Stimulated activated CD4-positive, alpha-beta T cell treated with anti-CD3 and anti-CD28 coated beads, Interleukin-12 subunit alpha, Interleukin-12 subunit beta, amount 100 ng/mL, for 48 hours (primary cell): ENCODE measurements at places on chromosomes 13 and 19.

DNA sequence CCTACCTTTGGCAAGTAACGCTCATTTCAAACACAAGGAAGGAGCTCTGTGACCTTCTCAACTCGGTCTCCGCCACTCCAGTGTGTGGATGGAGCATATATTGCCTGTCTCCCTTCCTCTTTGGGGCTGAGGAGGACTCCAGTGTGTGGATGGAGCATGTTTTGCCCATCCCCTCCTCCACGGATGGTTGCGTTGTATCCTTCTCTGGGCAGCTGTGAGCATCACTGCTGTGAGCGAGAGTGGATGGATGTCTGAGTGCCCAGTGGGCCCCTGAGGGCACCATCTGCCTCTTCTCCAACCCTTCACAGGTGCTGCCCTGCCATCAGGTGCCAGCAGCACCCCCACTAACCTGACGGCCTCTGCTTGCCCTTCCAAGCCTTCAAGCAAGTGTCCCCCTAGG lies 186.2 kb downstream of the TEX29 start:
- no peak for DNase-seq

DNA sequence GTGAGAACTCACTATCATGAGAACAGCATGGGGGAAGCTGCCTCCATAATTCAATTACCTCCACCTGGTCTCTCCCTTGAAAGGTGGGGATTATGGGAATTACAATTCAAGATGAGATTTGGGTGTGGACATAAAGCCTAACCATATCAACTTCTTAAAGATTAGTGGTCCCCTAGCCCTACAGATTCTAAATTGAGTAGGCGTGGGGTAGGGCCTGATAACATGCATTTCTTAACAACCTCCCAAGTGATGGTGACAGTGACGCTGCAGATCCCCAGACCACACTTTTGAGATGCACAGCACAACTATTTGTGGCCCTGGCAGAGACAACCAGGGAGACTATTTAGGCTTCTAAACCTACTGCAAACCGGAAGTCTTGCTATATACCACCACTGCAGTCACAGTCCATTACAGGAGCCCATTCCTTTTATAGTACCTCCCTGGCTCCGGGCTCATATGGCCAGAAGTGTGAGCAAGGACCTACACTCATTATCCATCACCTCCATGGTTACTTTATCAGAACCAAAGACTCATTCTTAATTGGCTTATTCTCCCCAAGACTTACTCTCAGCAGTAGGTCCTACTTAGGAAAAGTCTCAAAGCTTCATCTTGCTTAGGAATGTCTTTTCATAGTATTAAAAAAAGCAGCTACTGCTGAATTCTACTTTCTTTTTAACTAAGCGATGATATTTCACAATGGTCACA lies 2.1 kb upstream of the DPY19L3 start:
- no peak for DNase-seq

- no peak for DNase-seq
Measured at GRCh38 chr19:45350477-45351058, 10.0 kb downstream of the KLC3 start.

DNA sequence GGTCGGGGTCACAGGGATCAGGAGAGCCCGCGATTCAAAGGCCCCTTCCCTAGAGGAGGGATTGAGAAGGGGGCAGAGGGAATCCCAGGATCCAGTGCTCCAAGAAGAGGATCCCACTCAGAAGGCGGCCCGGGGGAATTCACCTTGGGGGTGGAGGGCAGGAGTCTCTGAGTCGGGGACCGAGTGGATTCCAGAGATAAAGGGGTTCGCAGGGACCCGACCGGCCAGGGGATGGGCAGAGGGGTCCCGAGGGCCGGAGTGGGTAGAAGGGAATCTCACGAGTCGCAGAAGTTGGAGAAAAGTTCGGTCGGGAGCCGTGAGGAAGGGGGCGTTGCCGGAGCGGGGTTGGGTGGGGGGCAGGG lies 261 bp downstream of the PRKD2 start:
- no peak for DNase-seq

DNA sequence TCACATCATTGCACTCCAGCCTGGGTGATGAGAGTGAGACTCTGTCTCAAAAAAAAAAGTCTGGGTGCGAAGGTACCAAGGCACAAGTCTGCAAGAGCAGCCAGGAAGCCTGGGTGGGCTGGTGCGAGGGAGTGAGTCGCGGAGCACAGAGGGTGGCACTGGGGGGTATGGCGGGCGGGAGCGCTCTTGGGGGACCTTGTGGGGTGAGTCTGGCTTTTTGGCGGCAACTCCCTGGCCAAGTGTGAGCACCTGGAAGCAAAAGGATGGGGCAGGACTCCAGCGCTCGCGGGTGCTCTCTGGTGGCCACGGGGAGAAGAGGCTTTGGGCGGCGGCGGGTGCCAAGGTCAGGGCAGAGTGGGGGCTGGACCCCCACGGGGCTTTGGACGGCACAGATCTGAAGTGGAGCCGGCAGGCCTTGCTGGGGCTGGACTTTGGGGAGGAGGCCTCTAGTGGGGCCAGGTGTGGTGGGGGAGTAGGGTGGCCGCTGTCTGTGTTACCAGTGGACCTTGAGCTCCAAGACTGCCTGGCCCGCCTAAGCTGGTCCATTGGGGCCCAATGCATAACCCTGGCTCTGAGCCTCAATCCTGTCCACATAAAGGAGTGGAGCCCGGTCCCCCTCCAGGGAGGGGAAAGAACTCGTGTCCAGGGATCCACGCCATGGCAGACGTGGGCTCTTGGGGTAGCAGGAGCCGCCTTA lies 1.6 kb downstream of the P2RY11 start:
- DNase-seq, result peak; percentile 68

DNA sequence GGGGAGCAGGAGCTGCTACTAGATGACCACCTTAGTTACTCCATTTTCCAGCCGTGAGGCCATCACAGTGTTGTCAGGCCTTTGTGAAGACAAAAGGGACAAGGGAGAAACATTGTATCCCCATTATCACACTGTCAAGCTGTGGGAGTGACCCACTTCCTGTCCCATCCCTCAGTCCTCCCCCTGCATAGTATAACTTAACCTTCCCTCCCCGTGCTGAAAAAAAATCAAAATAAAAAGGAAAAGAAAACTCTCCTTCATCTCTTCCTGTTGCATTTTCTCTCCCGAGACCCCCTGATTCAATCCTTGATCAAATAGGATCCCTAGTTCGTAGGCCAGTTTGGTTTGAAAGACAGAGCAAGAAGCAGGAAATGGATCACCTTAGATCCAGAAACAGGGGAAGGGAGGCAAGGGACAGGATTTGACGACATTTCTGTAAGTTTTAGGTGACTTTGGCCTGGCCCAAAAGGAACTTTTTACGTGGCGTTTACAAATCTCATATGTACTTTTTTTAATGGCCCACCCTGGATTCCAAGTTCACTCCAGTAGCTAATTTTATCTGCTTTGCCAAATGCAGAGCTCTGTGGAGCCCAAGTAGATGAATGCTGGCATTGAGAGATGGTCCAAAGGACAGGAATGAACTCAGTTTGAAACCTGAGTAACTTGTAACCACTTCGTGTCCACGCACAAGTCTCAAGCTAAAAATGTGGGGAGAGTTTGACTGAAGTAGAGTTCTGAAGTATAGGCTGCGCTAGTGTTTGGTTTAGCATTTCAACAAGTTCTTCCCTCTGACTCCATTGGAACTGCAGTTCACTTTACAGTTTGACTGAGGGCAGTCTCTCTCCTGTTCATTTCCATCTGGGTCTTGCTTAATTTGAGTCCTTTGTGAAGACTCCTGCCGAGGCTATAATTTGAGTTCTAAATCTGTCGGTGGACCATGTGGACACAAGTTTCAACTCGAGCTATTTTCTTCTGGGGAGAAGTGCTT lies 16.6 kb upstream of the GATAD2A start:
- no peak for DNase-seq

- no peak for DNase-seq
Measured at GRCh38 chr19:31261019-31261602, 88.1 kb downstream of the TSHZ3 start.
